ENCODE measurements at places on chromosomes 5 and 9. TPM values are rescaled to one million over a fixed set of nuclear protein-coding genes. Genes with fewer than 3 reads are reported as not detected.

NRG2 gene
- polyA plus RNA-seq, result 1.5 TPM

GLE1 gene
- polyA plus RNA-seq, result 13.3 TPM

GRM6 gene
- not detected for polyA plus RNA-seq

CYLC2 gene
- polyA plus RNA-seq, result not detected

SGCD gene
- 3.8 TPM for polyA plus RNA-seq

PRUNE2 gene
- 0.46 TPM for polyA plus RNA-seq

LRRC19 gene
- polyA plus RNA-seq, result 9.6 TPM

DNAH5 gene
- 0.17 TPM for polyA plus RNA-seq

MEGF10 gene
- polyA plus RNA-seq, result 1.7 TPM

PIP5K1B gene
- 2.5 TPM for polyA plus RNA-seq

ENG gene
- 19.4 TPM for polyA plus RNA-seq

HMMR gene
- 5.2 TPM for polyA plus RNA-seq

TICAM2 gene
- polyA plus RNA-seq, result 2.5 TPM

MOB3B gene
- 8.5 TPM for polyA plus RNA-seq

PPP3R2 gene
- not detected for polyA plus RNA-seq

PCDHB2 gene
- 27.3 TPM for polyA plus RNA-seq

PCDHGC4 gene
- polyA plus RNA-seq, result 0.15 TPM

BRINP1 gene
- polyA plus RNA-seq, result 0.64 TPM

CENPK gene
- 15.3 TPM for polyA plus RNA-seq

CDX1 gene
- polyA plus RNA-seq, result 46.9 TPM

IL11RA gene
- polyA plus RNA-seq, result 91.8 TPM

SYNPO gene
- polyA plus RNA-seq, result 5.3 TPM

TAF11L10 gene
- not detected for polyA plus RNA-seq

GALT gene
- polyA plus RNA-seq, result 121 TPM

LSM11 gene
- polyA plus RNA-seq, result 1.3 TPM

FCHSD1 gene
- 25.9 TPM for polyA plus RNA-seq

ADGRV1 gene
- 88.3 TPM for polyA plus RNA-seq

SARDH gene
- polyA plus RNA-seq, result 8.1 TPM

FOXD4L5 gene
- polyA plus RNA-seq, result 0.09 TPM

AP3S1 gene
- 148 TPM for polyA plus RNA-seq

PCDHA9 gene
- 0.57 TPM for polyA plus RNA-seq

ROPN1L gene
- not detected for polyA plus RNA-seq

SLC6A19 gene
- polyA plus RNA-seq, result 5.8 TPM

CDH18 gene
- polyA plus RNA-seq, result 0.71 TPM

FOXD4L4 gene
- 0.16 TPM for polyA plus RNA-seq

GPR150 gene
- 1.0 TPM for polyA plus RNA-seq

SPATA31D4 gene
- not detected for polyA plus RNA-seq

GRXCR2 gene
- polyA plus RNA-seq, result not detected

TTC39B gene
- polyA plus RNA-seq, result 2.7 TPM

PCDHGA5 gene
- not detected for polyA plus RNA-seq

REEP2 gene
- polyA plus RNA-seq, result 0.66 TPM

IFNA13 gene
- polyA plus RNA-seq, result not detected

PCDHB11 gene
- 1.8 TPM for polyA plus RNA-seq

ABCA2 gene
- polyA plus RNA-seq, result 21.8 TPM

LVRN gene
- polyA plus RNA-seq, result not detected

EGFLAM gene
- 9.2 TPM for polyA plus RNA-seq

CCDC192 gene
- polyA plus RNA-seq, result 0.69 TPM

TRIO gene
- polyA plus RNA-seq, result 18.5 TPM

MYMK gene
- 1.3 TPM for polyA plus RNA-seq

IFNA17 gene
- not detected for polyA plus RNA-seq

SMIM33 gene
- polyA plus RNA-seq, result not detected

WNT8A gene
- not detected for polyA plus RNA-seq

CCDC187 gene
- 0.75 TPM for polyA plus RNA-seq

LCN15 gene
- 1.4 TPM for polyA plus RNA-seq

SPOCK1 gene
- 10.0 TPM for polyA plus RNA-seq

UBE2QL1 gene
- polyA plus RNA-seq, result not detected

NUTM2F gene
- 0.29 TPM for polyA plus RNA-seq

SPEF2 gene
- 3.6 TPM for polyA plus RNA-seq

All from hepatocyte (in vitro differentiated cells).